ENCODE measurements at places on chromosomes 6 and 20.

- no peak for DNase-seq
These were observed 4.0 kb downstream of the FUCA2 start for GRCh38 chr6:143507358-143508145.

DNA sequence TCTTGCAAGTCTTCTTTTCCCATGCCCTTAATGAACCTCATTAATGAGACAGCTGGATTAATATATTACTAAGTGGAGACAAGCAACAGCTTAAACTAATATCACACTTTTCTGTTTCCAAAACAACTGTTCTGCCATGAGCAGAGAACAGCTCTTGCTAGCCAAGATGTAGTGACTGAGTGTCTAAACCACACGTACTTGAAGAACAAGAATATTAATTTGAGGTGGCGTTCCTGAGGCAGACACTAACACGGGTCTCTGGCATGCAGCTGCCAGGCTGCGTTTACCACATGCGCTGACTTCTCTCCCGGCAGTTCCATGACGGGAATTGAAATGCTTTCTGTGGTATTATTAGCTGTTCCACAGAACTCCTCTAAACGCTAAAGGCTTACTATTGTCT, 80.6 kb downstream of the FNDC1 start:
- DNase-seq, result no peak

DNA sequence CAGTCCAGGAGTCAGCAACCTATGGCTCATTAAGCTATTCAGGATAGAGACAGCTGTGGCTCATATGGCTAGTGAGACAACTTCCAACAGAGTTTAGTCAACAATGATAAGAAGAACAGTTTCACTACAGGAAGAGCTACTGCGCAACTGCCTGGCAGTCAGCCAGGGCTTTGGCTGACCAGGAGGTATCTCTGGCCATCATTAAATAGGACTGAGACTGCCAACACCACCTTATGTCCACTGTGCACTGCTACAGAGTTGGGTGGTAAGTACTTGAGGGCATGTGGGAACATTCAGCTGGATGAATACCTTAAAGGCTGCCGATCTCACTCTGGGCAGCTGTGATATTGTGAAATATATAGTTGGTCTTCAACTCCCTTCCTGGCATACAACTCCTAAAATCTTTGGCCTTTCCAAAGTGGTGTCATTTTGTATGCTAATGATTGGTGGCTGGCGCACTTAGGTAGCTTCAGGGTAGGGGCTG, 52.2 kb upstream of the FAM83C start:
- DNase-seq, result peak; percentile 60

- DNase-seq, result no peak
These were observed 451.6 kb downstream of the FRK start for GRCh38 chr6:115609111-115609510.

DNA sequence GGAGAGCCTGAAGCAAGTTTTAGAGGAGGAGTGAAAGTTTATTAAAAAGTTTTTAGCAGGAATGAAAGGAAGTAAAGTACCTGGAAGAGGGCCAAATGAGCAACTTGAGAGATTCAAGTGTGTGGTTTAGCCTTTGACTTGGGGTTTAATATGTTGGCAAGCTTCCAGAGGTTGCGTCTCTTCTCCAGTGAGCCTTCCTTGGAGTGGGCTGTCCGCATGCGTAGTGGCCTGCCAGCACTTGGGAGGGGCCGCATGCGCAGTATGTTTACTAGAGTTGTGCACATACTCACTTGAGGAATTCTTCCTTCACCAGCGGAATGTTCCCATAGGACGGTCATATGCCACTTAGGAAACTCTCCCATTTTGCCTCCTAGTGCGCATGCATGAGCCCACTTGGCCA, 235.2 kb downstream of the ALDH8A1 start:
- DNase-seq, result no peak

- DNase-seq, result no peak
These were observed 24.4 kb downstream of the CNR1 start for GRCh38 chr6:88141561-88142296.

GRCh38 chr6:121338956-121339355, 4.7 kb upstream of the TBC1D32 start:
- no peak for DNase-seq

- no peak for DNase-seq
These were observed 25.0 kb downstream of the L3MBTL1 start for GRCh38 chr20:43532416-43533055.

GRCh38 chr20:47418069-47418757, 61.7 kb upstream of the ZMYND8 start:
- no peak for DNase-seq

DNA sequence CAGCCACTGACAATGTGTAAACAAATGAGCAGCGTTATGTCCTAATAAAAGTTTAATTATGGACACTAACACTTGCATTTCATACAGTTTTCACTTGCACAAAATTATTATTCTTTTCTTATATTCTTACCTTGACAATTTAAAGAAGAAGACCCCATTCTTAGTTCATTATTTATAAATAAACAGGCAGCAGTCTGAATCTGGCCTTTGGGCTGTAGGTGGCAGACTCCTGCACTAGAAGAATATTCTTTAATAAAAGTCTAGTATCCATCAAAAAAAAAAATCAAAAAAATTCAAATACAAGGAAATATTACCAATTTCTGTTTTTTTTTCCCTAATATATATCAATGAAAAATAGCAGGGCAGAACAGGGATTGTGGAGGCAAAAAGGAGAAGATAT, 24.8 kb downstream of the PTCHD4 start:
- no peak for DNase-seq

DNA sequence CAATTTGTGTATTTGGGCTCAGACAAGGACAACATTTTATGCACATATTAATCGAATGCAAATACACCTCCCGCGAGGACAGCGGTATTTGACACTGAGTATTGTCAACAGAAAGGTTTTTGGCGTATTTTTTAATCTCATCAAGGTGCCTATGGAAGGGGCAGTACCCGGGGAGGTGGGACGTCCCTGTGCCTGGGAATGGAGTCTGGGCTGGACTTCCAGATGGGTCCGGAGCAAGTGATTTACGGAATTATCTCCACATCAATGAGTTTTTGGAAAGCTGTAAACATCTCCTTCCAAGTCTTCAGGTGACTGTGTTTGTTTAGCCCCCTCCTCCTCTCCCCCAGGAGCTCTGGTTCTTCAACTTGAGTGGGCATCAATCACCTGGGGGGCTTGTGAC, 39.8 kb downstream of the PRR18 start:
- no peak for DNase-seq

DNA sequence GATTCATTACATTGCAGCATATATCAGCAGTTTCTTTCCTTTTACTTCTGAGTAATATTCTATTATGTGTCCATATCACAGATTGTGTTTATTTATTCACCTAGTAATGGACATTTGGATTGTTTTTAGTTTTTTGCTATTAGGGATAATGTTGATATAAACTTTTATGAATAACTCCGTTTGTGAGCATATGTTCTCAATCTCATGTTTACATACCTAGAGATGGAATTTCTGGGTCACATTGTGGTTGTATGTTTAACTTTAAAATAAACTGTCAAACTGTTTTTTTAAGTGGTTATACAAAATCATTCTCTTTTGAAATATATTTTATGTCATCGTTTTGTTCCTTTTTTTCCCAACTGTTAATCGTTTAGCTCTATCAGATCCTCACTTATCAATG, 311.6 kb downstream of the MMUT start:
- DNase-seq, result no peak

- peak; percentile 62 for DNase-seq
These were observed 149.1 kb downstream of the MTHFD1L start for GRCh38 chr6:151014404-151015100.

GRCh38 chr6:159047891-159048685, 3.3 kb upstream of the TAGAP start:
- DNase-seq, result no peak

DNA sequence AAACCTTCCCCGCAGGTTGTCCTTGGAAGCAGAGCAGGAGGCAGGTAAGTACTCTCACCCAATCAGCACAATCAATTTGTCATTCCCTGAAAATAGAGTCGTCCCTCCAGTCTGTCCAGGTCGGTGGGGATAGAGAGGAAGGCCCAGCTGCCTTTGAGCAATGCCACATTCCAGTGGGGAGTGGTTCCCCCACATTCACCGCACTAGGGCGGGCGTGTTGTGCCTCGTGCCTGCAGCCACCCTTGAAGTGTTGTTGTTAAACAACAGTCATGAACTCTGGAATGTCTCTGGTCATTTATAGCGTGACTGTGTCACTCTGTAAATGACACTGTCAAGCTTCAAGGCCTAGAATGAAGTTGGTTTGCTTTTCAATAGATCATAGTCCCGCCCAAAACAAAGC, 33.4 kb downstream of the PRDM1 start:
- DNase-seq, result no peak

- DNase-seq, result no peak
These were observed 3.1 kb downstream of the NOL4L start for GRCh38 chr20:32581839-32582658.

- no peak for DNase-seq
These were observed 224.9 kb upstream of the DTNBP1 start for GRCh38 chr6:15887491-15888461.

DNA sequence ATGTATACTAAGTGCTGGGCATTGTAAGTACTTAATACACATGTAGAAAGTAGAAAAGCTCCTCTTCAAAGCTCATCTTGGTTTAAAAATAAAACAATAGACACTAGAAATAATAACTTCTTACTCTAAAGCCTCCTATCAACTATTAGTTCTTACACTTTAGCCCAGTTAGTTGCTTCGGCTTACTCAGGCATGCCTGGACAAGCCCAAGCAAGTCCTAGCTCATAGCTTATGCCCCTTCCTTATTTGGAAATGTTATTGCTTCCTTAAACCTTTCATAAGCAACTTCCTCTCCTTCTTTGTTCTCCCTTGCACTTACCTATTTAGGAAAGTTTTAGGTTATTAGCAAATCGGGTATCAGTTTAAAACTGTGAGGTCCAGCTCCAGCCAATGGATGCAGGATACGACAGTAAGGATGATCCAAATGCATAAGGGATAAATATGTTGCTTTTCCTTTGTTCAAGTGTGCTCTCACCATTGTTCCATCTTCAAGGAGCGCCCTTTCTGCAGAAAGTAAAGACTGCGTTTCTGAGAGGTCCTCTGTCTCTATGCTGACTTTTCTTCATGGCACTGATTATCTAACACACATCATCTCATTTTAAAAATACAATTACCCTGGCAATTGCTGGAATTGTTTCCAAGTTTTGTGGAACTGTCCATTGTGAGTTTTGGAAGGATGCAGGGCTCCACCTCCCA, 12.3 kb downstream of the TMEM30A start:
- no peak for DNase-seq

GRCh38 chr6:112234601-112235000, 19.8 kb downstream of the LAMA4 start:
- no peak for DNase-seq

DNA sequence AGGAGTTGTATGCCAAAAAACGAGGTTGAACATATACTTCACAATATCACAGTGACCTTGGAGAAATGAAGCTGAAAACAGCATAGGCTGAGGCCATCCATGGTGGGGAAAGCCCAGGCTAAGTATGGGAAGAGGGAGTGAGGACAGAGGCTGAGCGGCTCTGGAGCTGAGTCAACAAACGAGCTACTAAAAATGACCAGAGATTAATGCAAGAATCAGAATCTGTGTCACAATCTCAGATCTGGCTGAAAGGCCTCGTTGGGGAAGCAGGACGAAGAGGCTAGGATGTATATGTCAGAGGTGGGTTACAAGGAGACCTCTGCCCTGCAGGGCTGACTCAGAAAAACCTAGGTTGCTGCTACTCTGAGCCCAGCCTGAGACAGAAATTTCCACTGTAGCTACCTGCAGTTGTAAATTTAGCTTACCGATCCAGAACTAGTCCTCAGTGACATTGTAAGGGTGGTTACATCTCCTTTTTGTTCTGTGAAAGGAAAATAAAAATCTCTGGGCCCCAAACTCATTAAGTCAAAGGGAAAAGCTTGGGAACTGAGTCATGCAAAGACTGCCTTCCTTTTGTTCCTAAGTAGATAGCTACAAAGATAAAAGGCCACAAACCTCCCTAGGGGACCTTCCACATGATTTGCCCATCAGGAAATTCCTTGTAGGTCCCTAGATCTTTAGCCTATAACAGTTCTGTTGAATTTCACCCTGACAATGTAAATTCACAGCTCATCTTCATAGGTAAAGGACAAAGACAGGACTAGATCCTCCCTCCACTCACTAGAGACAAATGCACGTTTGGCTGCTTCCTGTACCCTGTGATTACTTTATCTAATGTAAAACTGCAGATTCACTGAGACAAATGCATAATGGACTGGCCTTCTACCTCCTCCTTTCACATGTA, 8.5 kb upstream of the TUBB2A start:
- DNase-seq, result no peak

- DNase-seq, result no peak
These were observed 62.5 kb upstream of the TOP1 start for GRCh38 chr20:40966103-40966502.

DNA sequence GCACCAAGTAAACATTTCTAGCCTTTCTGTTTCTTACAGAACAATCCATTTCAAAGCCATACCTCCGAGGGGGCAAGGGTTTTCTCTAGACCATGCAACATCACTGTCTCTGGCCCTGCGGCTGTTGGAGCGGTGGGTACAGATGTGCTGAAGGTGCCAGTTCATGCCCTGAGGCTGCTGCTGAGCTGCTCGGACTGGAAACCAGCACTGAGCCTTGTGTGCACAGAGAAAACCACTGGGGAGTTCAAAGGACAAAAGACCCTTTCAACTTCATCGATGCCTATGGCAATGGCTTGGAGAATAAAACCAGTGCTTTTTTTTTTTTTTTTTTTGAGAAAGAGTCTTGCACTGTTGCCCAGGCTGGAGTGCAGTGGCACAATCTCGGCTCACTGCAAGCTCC, 93.3 kb upstream of the IYD start:
- DNase-seq, result no peak

DNA sequence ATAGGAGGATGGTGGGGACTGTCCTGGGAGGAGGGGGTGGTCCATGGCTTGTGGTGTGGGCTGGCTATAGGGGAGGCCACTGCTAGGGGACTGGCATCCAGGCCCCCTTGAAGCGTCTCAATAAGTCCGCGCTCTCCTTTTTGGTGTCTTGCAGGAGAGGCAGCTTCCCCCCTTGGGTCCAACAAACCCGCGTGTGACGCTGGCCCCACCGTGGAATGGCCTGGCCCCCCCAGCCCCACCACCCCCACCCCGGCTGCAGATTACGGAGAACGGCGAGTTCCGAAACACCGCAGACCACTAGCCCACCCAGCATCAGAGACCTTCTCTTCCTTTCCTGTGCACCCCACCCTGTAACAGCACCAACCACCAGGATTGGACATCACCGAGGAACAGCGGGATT, 2.8 kb upstream of the ZBTB9 start:
- DNase-seq, result no peak

DNA sequence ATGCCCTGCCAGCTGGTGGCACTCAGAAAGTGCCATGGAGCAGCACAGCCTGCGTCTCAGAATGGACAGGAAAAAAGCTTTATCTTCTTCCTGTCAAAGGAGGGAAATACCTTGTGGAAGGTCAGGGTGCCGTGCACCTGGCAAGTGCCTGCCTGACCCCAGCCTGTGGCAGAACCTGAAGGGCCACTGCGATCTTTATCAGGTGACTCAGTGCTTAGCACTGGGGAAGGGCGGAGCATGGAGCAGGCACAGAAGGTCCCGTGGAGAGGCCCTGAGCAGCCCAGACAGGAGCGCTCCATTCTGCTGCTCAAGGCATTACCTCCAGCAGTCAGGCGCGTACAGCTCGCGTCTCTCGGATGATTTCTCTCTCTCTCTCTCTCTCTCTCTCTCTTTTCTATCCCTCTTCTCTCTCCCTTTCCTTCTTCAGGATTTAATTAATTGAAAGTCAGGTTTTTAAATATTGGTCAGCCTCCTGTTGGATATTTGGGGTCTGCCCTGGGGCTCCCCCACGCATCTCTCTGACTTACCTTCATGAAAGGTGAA, 31.7 kb downstream of the FOXC1 start:
- no peak for DNase-seq

- no peak for DNase-seq
These were observed 22.2 kb upstream of the MRPS10 start for GRCh38 chr6:42239736-42240375.

GRCh38 chr20:9520086-9520485, 5.7 kb downstream of the LAMP5 start:
- no peak for DNase-seq
